Stimulated activated naive CD4-positive, alpha-beta T cell treated with Interleukin-2 at 50 U/mL for 16 hours (primary cell): ENCODE measurements at places on chromosomes 3 and 15.

DNA sequence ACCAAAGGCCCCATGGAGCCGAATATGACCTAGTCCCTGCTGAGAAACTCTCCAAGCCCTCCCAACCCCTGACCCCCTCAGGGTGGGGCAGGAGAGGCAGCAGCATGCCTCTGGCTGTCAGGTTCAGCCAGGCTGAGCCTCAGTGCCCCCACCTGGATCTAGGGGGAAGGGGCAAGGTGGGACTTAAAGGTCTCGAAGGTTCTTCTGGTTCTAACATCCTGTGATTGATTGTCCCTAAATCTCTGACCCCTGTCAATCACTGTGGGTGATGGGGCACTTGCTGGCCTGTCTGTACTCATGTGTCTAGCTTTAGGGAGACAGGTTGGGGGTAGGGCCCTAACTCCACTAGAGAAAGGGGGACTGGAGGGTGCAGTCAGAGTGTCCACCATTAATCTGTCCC, 13.8 kb downstream of the NBEAL2 start:
- no peak for DNase-seq

DNA sequence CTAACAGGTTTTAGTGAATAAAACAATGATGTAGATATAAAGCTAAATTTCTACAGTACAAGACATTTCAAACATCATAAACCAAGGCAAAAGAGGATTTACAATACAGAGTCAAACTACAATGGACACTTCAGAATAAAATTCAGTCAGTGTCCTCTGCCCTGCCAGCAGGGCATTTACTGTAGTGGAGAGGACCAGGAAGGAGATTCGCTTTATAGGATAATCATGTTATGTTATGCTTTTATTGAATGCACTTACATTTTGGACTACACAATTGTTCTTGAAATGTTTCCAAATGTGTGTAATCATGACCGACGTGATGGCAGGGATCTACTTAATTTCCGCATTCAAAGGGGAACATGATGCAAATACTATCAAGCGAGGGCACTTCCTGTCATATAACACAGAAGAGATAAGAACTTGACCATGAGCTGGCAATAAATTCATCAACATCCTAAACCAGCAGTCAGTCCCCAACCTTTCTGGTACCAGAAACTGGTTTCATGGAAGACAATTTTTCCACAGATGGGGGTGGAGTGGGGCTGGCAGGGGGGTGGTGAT, 925.6 kb downstream of the FHIT start:
- DNase-seq, result no peak

- DNase-seq, result no peak
These were observed 74.2 kb upstream of the POU1F1 start for GRCh38 chr3:87350367-87351199.

- DNase-seq, result no peak
These were observed 9.2 kb downstream of the GATA2 start for GRCh38 chr3:128483657-128484403.

DNA sequence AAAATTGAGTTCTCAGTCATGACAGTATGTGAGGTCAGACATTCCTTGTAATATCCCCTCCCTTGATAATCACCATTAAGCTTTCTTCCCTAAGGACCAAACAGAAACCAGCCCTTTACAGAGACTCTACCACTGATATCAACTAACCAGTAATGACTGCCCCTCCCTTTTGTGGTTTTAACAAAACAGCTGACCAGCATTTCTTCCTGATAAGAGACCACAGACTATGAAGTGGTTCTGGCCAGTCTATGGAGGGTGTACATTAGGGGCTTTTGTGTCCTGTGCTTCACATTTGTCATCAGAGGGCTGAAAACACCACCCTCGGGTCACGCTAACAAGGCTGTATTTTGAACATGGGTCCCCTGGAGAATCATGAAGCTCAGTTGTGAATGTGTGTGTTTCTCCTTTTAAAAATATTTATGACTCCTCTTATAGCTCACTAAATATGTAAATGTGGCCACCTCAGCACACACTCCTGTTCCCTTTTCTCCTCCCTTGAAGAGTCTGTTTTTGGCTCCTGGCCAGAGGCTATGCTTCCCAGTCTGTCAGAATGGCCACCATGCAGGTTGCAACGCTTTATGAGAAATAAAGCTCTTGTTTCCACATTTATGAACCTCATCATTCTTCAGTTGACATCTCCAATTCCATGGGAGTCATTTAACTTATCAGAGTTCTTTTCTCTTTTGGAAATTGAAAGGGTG, 239.3 kb downstream of the CPNE4 start:
- DNase-seq, result no peak

DNA sequence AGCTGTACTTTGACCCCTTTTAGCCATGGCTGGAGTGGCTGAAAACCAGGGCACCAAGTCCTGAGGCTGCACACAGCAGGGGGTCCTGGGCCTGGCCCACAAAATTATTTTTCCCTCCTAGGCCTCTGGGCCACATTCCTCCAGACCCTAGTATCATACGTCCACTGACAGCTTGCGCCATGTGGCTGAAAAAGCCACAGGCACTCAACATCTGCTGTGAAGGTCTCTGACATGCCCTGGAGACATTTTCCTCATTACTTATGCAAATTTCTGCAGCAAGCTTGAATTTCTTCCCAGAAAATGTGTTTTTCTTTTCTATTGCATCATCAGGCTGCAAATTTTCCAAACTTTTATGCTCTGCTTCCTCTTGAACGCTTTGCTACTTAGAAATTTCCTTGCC, 239.0 kb downstream of the SQOR start:
- no peak for DNase-seq

- no peak for DNase-seq
These were observed 52.2 kb downstream of the LARS2 start for GRCh38 chr3:45440562-45440961.
